ENCODE measurements at places on chromosomes 1 and 21.

DNA sequence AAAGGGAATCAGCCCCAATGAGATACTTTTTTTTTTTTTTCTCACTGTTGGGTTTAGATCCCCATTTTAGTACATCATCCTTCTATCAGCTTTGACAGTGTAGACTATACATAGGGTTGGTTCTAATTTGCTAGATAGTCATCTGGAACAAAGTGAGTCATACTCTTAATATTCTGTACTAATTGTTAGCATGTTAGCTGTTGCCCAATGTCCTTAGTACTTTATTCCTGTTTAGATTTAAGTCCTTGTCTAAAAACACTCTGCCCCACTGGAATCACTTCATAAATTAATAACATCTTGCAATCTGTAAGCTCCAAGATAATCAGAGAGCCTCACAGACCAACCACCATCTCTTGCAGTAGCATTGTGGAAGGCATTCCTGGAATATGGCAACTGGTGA is 209.8 kb upstream of the KIAA0040 start:
- DNase-seq: no peak

DNA sequence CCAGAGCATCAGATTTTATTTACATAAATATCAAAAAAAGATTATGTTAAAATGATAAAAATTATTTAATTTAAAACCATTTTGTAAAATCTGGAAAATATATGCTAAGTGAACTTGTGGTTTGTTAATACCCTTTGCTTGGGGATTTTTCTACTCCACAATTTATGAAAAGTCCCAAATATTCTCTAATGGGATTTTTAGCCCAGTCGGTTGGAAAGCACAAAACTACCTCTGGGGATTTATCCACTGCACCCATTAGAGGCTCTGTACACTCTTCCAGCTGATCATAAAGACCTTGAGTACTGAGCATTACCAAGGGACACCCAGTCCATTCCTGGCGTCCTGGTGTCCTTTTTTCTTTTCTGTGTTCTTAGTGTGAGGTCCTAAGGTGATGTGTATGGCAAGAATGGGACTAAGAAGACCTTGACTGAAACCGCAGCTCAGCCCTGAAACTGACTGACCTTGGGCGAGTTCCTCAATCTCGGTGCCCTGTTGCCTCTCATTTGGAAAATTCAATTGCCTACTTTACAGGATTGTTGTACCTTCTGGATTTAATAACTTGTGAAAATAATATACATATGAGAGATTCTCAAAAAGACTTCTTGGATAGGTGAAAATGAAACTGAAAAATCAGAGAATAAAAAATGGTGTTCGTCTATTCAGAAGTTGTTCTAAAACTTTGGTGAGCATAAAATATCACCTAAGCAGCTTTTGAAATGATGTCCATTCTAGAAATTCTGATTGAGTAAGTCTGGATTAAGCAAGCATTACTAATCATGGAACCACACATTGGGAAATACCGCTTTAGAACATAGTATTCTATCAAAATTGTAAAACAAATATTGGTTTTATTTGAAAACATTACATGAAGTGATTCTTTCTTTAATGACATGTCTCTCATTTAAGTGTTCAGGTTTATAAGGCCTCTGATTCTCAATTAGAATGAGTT is 21.5 kb upstream of the SAMSN1 start:
- no peak for DNase-seq

DNA sequence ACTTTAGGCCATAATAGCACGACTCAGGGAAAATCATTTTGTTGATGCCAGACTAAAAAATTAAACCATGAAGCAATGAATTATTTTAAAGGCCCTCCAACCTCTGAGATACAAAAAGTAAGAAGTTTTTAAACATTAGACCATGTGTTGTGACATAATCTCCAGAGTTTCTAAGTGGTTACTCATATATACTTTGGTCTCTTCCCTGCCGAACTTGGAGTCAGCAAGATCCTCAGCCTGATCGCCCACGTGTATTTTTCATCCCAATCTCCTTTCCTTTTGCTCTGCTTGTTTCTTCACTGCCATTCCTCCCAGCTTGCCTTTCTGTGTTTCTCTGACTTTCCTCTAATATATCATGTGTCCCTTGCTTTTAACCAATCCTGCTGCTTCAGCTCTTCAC is 3.8 kb downstream of the ARV1 start:
- DNase-seq: no peak

DNA sequence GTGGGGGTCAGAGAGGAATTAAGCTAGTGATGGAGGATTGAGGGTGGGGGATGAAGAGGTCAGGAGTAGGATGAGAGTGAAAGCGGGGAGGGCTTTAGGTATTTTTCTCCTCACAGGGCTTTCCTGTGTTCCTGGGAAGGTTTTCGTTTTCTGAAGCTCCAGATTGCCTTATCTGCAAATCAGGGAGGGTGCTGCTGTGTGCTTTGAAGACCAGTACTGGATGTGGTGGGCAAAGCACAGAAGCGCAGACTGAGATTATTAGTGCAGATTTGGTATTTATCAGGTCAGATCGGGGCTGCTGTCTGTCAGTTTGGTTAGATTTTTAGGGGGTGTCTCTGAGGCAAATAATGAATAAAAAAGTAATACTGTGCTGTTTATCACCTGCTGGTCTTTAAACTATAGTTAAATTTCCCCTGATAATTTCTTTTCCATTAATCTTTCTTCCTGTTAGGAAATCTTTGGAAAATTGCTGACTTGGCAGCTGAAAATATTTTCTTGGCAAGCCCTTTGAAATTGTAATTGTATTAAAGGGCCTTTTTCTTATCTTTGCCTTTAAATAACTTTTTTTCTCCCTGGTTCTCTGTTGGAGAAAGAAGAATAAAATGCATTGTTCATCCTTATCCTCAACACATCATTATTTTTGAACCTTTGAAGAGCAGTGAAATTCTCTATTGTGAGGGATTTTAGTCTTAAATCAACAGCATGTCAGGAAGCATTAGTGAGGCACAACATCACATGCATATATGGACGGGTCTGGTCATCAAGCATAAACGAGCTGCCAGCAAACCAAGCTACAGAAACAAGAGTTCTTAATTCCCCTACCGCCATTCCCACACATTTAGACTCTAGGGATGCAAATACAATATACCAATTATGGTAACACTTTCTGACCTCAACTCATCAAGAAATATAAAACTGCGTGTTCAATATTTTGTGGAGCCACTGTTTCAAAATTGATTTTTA is 139.6 kb downstream of the S1PR1 start:
- no peak for DNase-seq

DNA sequence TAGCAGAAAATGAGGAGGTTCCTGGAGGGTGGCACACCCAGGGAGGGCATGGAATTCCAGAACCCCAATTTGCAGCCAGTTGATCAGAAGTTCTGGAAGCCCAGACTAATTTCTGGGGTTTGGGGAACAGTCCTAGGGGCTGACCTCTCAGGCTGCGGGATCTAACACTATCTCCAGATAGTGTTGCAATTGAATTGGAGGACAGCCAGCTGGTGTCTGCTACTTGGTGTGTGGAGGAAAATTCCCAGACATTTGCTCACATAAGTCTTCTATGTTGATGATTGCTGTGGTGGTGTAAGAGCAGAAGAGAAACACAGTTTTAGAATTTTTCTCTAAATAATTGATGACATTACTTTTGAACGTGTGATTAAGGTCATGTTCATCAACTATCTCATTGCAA is 154.3 kb upstream of the RNPC3 start:
- DNase-seq: no peak

- no peak for DNase-seq
Measured at GRCh38 chr1:76443217-76443616, 368.7 kb downstream of the ST6GALNAC3 start.

GRCh38 chr1:27416387-27417111 is 24.1 kb downstream of the GPR3 start:
- DNase-seq: peak; percentile 67

GRCh38 chr1:168235548-168235885 is 9.7 kb downstream of the SFT2D2 start:
- DNase-seq: no peak

GRCh38 chr21:45384656-45385548 is 20.1 kb upstream of the COL18A1 start:
- DNase-seq: no peak

- peak; percentile 69 for DNase-seq
Measured at GRCh38 chr21:38766987-38767722, 38.6 kb upstream of the ETS2 start.

- DNase-seq: no peak
Measured at GRCh38 chr1:221727146-221728036, 14.5 kb downstream of the DUSP10 start.

- DNase-seq: peak; percentile 51
Measured at GRCh38 chr1:247448107-247448791, 9.7 kb downstream of the OR2B11 start.

DNA sequence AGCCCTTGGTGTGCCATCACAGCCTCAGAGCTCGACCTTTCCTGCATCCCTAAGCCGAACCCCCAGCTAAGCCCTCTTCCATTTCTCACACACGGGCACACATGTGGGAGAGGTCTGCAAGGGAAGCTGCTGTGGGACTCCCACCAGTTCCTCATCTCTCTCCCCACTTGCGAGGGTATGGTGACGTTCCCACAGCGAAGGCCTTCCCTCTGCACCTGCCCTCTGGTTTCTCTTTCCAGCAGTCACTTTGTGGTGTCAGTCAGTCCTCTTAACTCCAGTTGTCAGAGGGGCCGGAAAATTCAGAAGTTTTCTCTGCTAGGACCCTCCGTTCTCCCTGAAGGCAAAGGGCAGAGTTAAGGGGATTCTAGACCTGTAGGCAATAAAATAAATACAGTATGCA is 5.5 kb upstream of the STK40 start:
- no peak for DNase-seq

GRCh38 chr1:167825419-167826079 is 88.4 kb downstream of the ADCY10 start:
- no peak for DNase-seq
